ENCODE measurements at places on chromosomes 12 and 14.
A peak's percentile ranks its signal among the peaks of the same experiment; 100 is the strongest.

DNA sequence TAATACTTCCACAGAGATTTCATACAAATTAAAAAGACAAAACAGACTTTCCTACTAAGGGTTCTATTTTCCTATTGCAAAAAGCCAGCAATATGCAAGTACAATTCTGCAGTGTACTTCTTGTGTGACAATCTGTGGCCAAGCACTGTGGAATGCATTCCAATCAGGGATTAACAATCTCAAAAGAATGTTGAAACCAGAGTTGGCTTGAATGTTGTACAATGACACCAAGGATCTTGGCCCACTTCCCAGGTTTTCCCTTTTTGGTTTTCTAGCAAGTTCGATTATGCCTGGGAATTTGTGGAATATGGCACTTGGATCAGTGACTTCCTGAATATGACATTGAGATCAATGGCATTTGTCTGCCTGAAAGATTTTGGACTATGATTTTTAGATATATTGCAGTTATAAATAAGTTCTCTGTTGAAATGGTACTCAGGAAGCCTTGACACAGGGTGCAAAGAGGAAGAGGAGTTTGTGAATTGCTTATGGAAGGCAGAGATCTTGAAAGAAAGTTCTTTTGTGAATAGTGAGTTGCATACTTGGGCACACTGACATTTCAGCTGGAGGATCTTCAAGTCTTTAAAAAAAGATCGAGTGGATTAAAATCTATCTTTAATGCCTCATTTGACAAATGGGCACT is 81.4 kb upstream of the FERMT2 start:
- peak; percentile 77 for DNase-seq

- DNase-seq, result peak; percentile 72
Measured at GRCh38 chr14:78959674-78960264, 789.6 kb downstream of the NRXN3 start.

DNA sequence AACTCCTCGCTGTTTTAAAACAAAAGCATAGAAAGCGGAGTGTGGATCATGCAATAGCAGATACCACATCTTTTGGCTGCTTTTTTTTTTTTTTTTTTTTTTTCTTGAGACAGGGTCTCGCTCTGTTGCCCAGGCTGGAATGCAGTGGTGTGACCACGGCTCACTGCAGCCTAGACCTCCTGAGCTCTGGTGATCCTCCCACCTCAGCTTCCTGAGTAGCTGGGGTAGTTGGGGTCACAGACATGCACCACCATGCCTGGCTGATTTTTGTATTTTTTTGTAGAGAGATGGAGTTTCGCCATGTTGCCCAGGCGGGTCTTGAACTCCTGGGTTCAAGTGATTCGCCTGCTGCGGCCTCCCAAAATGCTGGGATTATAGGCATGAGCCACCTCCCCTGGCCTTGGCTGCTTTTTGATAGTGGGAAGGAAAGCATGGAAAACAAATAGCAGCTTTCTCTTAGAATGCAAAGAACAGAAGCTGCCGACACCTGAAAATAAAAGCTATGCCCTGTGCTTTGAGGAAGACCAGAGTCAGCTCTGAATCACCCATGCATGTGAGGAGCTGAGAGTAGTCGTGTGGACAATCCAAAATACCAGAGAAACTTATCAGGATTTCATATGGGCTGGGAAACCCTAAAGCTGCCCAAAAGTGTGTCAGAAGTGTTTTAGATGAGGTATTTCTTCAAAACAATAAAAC is 3.6 kb upstream of the ELK3 start:
- DNase-seq, result peak; percentile 87

DNA sequence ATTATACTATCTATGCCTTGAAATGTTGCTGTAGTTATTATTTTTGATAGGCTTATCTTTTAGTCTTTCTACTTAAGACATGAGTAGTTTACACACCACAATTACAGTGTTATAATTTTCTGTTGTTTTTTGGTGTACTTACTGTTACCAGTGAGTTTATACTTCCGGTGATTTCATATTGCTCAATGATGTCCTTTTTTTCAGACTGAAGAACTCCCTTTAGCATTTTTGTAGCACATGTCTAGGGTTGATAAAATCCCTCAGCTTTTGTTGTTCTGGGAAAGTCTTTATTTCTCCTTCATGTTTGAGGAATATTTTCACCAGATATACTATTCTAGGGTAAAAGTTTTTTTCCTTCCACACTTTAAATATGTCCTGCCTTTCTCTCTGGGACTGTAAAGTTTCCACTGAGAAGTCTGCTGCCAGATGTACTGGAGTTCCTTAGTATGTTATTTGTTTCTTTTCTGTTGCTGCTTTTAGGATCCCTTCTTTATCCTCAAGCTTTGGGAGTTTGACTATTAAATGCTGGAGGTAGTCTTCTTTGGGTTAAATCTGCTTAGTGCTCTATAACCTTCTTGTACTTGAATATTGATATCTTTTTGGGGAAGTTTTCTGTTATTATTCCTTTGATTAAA is 41.5 kb upstream of the FERMT2 start:
- no peak for DNase-seq

GRCh38 chr12:96571101-96571862 is 81.9 kb downstream of the CFAP54 start:
- DNase-seq, result no peak

DNA sequence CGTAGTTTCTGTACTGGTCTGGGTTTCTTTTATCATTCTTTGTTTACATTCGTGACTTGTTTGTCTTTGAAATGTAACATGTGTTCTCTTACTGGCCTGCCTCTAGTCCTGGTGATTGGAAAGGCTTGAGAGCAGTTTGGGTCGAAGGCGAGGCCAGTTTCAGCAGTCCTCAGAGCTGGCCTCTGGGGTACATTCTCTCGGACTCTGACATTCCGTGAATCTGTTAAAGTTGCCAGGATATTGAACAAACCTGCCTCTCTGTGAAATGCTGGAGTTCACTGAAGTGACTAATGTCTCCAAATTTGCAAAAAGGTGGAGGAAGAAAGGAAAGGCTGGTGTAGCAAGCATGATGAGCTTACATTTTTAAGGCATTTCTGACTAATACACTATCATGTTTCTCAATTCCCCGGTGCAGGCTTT is 1.5 kb downstream of the PLEKHA5 start:
- peak; percentile 80 for DNase-seq

DNA sequence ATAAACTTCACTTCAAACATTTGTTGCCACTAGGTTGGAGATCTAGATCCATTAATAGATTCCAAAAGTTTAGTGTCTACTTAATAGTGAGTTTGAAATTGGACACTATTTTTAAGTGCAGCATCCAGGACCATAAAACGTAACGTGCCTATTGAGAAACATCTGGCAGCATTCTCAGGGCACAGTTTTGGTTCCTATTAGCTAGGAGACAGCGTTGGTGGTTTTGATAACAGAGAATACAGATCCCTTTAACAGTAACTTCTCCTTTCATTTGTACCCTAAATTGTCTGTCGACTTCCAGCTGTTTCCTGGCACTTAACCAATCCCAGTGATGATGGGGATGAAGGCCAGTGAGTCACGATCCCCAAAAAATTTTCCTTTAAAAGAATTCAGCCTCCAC is 25.8 kb downstream of the KCNK10 start:
- no peak for DNase-seq

GRCh38 chr12:94663702-94664101 is 13.3 kb upstream of the TMCC3 start:
- DNase-seq, result no peak

GRCh38 chr12:48197549-48197970 is 5.5 kb downstream of the OR10AD1 start:
- DNase-seq, result peak; percentile 56

GRCh38 chr12:3692616-3693365 is 60.1 kb downstream of the CRACR2A start:
- no peak for DNase-seq

GRCh38 chr12:126747530-126748149 is 1519.3 kb upstream of the TMEM132C start:
- peak; percentile 36 for DNase-seq

- DNase-seq, result peak; percentile 56
Measured at GRCh38 chr12:64670919-64671639, 60.8 kb downstream of the RASSF3 start.

DNA sequence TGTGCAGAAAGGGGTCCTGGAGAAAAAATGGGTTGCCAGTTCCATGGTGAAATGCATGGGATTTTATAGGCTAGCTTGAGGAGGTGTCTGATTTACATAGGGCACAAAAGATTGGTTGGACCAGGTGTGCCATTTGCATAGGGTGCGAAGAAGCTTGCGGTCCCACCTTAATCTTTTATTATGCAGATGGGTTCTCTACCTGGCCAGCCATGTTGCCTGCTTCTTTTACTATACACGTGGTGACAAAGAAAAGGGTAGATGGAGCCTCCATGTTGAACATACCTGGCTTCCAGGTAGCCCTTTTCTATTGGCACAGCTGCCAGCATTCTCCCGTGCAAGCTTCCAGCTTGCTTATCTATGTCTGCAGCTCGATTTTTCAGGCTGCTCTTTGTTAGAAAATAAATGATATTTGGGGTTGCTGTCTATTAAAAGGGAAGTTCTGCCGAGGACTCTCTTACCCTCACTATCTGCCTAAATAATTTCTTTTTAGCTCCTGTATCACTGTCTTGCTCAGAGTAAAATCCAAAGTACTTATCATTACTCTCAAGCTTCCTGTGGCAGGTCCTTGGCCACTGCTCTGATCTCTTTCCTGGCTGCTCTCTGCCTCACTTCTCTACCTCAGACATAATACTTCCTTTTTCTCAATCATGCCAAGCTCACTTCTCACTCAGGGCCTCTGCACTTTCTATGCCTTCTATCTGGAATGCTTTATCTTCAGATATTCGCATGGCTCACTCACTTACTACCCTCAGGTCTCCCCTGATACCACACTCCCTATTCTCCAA is 216.0 kb upstream of the DAAM1 start:
- DNase-seq, result no peak

DNA sequence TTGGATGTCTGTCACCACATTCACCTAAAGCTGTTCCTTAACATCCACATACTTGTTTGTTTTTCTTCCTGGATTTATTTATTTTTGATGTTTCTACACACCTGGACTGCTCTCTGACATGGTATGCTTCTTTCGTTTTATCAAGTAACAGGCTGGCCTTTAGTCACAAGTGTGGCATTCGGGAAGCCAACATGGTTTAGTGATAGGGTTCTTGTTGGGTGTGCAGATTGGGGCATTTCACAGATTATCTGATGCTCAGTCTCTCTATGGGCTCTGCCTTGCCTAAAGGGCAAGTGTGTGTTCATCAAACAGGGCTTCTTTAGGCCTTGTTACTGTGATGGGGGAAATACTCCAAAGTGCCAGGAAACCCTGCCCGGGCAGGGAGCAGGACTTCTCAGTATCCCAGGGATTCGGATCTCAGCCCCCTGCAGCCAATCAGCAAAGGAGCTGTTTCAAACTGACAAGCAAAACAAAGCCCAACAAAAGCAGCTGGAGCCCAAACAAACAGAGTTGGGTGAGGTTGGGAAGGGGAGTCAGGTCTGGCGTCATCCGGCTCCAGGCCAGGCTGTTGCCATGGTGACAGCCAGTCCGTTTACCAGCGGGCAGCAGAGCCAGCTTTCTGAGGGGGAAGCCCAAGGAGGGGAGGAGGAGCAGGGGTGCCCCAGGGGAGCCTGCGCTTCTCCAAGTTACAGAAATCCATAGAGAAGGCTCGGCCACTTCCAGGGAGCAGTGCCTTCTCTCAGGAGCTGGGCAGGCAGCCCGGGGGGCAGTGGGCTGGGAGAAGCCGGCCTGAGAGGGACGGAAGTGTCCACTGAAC is 31.9 kb downstream of the FOS start:
- DNase-seq, result peak; percentile 82

Data from kidney tubule cell (primary cell).